Neural progenitor cell (in vitro differentiated cells): ENCODE measurements at places on chromosomes 1 and 21. TPM values are rescaled to one million over a fixed set of nuclear protein-coding genes. Genes with fewer than 3 reads are reported as not detected.

DNA sequence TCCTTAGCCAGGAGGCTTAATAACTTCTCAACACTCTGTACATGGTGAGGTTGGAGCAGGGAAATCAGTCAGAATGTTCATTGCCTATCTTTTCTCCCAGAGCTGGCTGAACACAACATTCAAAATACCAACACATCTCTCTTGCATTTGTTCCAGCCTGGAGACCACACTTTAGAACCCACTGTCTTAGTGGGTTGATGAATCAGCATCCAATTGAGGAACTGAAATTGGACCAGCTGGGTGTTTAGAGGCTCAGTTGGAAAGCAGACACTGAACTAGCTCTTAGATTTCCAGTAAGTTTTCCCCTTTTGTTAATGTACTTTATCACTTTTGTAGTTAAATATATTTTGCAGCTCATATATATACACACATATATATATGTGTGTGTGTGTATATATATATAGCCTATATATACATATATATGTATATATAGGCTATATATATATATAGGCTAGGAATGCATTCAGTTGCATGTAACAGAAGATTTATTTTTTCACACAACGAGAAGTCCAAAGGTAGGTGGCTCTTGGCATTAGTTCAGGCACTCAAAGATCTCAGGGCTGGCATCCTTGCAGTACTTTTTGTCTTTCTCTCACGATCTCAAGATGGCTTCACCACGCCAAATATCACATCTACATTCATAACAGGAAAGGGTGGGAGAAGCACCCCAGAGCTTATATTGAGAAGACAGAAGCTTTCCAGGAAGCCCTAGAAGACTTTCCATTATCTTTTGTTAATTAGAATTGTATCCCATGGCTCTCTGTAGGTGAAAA is 35.0 kb upstream of the HUNK start:
- H3K27ac ChIP-seq, result no peak overlapping the region
- H3K4me3 ChIP-seq, result no peak overlapping the region
- no peaks in the 10 kb centered on the region for H3K4me1 ChIP-seq
- H3K36me3 ChIP-seq, result no peaks in the 10 kb centered on the region

TAS1R1 gene
- total RNA-seq, result not detected in 2 replicates

- peaks cover 54% of the 10 kb centered on the region for H3K27me3 ChIP-seq
- H3K27ac ChIP-seq, result no peak overlapping the region
- H3K4me3 ChIP-seq, result no peak overlapping the region
- peaks cover 10% of the 10 kb centered on the region for H3K4me1 ChIP-seq
These were observed 54.4 kb upstream of the FAM89A start for GRCh38 chr1:231094421-231094820.

GRCh38 chr1:199854686-199855321 is 172.7 kb upstream of the NR5A2 start:
- H3K4me3 ChIP-seq, result no peak overlapping the region
- peaks cover 6% of the 10 kb centered on the region for H3K4me1 ChIP-seq
- H3K36me3 ChIP-seq, result no peaks in the 10 kb centered on the region
- no peaks in the 10 kb centered on the region for H3K27me3 ChIP-seq
- DNase-seq, result no peak
- H3K27ac ChIP-seq, result no peak overlapping the region

C1orf94 gene
- total RNA-seq, result 0.19 and 0.37 TPM in 2 replicates

GRCh38 chr1:208085655-208086515 is 158.3 kb downstream of the PLXNA2 start:
- no peaks in the 10 kb centered on the region for H3K27me3 ChIP-seq
- no peak for DNase-seq
- no peaks in the 10 kb centered on the region for H3K36me3 ChIP-seq
- peaks cover 32% of the 10 kb centered on the region for H3K4me1 ChIP-seq

GRCh38 chr21:34880401-34880800 is 168.7 kb downstream of the RUNX1 start:
- H3K4me3 ChIP-seq, result no peak overlapping the region
- no peak for DNase-seq
- no peak overlapping the region for H3K27ac ChIP-seq

DNA sequence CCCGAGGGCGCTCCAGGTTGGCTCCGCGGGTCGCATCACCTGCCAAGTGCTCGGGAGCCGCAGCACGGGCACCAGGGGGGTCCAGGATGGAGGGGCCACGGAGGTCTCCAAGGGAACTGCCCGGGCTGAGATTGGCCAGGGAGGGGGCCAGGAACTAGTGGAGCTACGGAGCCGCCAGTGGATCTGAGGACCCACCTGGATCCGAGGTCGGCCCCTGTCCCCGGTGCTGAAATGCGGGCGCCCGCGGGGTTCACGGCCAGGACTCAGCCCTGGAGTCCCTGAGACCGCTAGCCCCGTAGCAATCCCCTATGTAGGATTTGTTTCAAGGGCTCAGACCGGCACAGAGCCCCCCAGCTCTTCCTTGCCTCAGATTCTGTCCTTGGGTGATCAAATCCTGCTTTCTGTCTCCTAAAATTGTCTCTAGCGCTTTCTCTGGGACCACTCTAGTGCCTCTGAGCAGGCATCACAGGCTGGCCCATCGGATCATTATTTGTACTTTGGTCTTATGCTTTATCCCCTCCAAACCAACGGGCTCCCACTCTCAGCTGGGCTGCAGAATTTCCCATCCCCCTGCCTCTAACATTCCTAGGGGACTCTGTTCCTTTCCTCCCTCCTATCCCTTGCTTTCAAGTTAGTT is 27.3 kb downstream of the KIAA2013 start:
- no peaks in the 10 kb centered on the region for H3K36me3 ChIP-seq
- DNase-seq, result peak; percentile 70
- H3K4me3 ChIP-seq, result no peak overlapping the region
- H3K27ac ChIP-seq, result no peak overlapping the region
- peaks cover 19% of the 10 kb centered on the region for H3K27me3 ChIP-seq
- no peaks in the 10 kb centered on the region for H3K4me1 ChIP-seq

GRCh38 chr1:11875094-11875493 is 16.3 kb upstream of the NPPB start:
- no peaks in the 10 kb centered on the region for H3K27me3 ChIP-seq
- no peaks in the 10 kb centered on the region for H3K36me3 ChIP-seq
- H3K4me3 ChIP-seq, result no peak overlapping the region
- H3K4me1 ChIP-seq, result no peaks in the 10 kb centered on the region

DNA sequence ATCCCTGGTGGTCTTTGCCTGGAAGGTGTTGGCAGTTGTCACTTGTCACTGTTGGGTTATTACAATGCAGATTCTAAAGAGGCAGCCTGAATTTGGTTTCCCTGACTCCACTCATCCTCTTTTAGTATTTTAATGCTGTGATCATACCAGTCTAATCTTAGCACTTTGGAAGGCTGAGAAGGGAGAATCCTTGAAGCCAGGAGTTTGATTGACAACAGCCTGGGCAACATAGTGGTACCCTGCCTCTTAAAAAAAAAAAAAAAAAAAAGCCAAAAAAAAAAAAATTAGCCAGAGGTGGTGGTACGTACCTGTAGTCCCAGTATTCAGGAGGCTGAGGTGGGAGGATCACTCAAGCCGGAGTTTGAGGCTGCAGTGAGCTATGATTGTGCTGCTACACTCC is 7.7 kb downstream of the GIPC2 start:
- no peak overlapping the region for H3K27ac ChIP-seq
- no peaks in the 10 kb centered on the region for H3K4me1 ChIP-seq
- H3K36me3 ChIP-seq, result no peaks in the 10 kb centered on the region
- no peak for DNase-seq
- no peak overlapping the region for H3K4me3 ChIP-seq
- H3K27me3 ChIP-seq, result peaks cover 4% of the 10 kb centered on the region

DNA sequence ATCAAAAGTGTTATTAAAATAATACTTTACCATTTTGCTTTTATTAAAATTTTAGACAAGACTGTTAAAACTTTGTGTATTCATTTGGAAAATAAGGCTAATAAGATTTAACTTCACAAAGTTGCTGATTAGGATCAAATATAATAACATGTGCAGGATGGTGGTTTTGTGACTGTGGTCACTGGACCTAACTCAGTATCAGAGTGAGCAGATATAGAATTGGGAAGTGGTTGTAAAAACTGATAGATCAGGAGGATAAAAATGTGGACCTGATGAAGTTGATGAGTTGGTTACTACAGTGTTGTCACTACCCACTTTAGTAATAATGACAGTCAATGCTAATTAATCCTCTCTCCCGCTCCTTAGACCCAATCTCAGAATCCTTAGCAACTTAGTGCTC is 186.4 kb downstream of the AKT3 start:
- no peaks in the 10 kb centered on the region for H3K36me3 ChIP-seq
- no peak overlapping the region for H3K27ac ChIP-seq
- no peak overlapping the region for H3K4me3 ChIP-seq
- peaks cover 9% of the 10 kb centered on the region for H3K4me1 ChIP-seq
- DNase-seq, result no peak
- H3K27me3 ChIP-seq, result no peaks in the 10 kb centered on the region

DNA sequence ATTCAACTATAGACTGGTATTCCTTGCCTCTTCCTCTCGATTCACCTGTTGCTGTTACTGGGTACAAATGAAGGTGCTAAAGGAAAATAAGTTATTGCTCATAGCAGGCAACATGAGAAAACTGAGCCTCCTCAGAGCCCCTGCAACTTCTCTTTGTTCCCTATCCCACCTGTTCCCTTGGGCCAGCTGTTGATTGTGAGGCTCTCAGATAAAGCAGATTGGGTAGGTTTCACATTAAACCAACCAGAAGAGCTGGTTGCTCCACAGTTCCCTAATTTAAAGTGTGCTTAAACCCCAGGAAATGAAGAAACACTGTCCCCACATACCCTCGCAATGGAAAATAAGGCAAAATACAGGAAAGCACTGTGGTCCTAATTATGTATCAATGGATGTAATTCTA is 4.8 kb downstream of the DEDD start:
- H3K27me3 ChIP-seq, result no peaks in the 10 kb centered on the region
- no peak for DNase-seq
- peaks cover 20% of the 10 kb centered on the region for H3K4me1 ChIP-seq
- H3K4me3 ChIP-seq, result no peak overlapping the region
- no peak overlapping the region for H3K27ac ChIP-seq
- H3K36me3 ChIP-seq, result no peaks in the 10 kb centered on the region

ILF2 gene
- total RNA-seq, result 474 and 475 TPM in 2 replicates

SPRR4 gene
- not detected in 2 replicates for total RNA-seq

TMEM35B gene
- total RNA-seq, result 17.7 and 28.8 TPM in 2 replicates

GRCh38 chr1:156113282-156113950 is 1.1 kb upstream of the LMNA start:
- peak; percentile 26 for DNase-seq
- H3K36me3 ChIP-seq, result no peaks in the 10 kb centered on the region
- no peak overlapping the region for H3K4me3 ChIP-seq
- H3K27me3 ChIP-seq, result peaks cover 19% of the 10 kb centered on the region
- H3K27ac ChIP-seq, result no peak overlapping the region

DNA sequence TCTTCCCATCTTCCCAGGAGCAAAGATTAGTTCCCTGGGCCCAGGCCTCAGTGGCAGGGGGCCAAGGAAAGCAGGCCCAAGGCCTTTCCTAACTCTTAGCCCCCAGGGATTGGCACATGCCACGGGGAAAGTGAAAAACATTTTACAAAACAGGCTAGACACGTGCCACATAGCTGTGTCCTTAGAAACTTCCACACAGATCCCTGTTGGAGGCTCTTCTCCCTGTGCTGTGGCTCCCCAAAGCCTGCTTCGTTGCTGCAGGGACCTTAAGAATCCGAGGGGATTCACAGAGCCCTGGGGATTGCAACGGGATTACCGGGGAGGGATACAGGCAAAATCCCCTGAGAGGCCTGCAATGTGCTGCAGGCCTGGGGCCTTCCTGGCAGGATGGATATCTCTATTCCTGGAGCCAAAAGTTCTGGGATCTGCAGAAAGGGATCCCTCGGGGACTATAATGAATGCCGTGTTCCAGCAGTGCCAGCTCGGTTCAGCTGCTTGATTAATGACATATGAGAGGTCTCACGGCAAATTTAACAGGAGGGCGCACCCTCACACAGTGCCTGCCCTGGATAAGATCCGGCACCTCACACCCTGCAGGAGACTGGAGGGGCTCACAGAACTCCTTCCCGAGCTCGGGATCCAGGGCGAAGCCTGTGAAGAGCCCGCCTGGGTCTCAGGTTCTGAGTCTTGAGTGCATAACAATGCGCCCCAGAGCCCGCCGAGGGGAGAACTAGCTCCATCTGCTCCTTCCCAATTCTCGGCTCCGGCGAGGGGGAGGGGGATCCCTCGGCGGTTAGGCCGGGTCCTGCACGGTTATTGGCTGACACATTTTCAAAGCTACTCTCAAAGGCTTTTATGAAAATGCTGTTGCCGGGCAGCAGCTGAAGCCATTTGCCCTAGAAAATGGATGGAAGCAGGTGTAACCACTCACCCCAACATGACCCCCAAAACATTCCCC is 15.3 kb upstream of the RGS8 start:
- H3K4me3 ChIP-seq, result no peak overlapping the region
- H3K36me3 ChIP-seq, result no peaks in the 10 kb centered on the region

SLFNL1 gene
- 0.19 TPM in 1 of 2 replicates, not detected in the other for total RNA-seq

- H3K27ac ChIP-seq, result no peak overlapping the region
- no peaks in the 10 kb centered on the region for H3K4me1 ChIP-seq
These were observed 18.3 kb upstream of the CAPN8 start for GRCh38 chr1:223683586-223684487.

TNFRSF9 gene
- not detected in 2 replicates for total RNA-seq

ZNF593OS gene
- 0.67 and 2.1 TPM in 2 replicates for total RNA-seq

SEMA4A gene
- total RNA-seq, result 0.69 and 1.8 TPM in 2 replicates

GRCh38 chr1:199878823-199879222 is 148.7 kb upstream of the NR5A2 start:
- no peaks in the 10 kb centered on the region for H3K27me3 ChIP-seq
- DNase-seq, result no peak
- no peak overlapping the region for H3K4me3 ChIP-seq
- H3K36me3 ChIP-seq, result no peaks in the 10 kb centered on the region

- H3K27me3 ChIP-seq, result no peaks in the 10 kb centered on the region
- no peaks in the 10 kb centered on the region for H3K4me1 ChIP-seq
These were observed 55.4 kb upstream of the GREM2 start for GRCh38 chr1:240667351-240667750.

DNA sequence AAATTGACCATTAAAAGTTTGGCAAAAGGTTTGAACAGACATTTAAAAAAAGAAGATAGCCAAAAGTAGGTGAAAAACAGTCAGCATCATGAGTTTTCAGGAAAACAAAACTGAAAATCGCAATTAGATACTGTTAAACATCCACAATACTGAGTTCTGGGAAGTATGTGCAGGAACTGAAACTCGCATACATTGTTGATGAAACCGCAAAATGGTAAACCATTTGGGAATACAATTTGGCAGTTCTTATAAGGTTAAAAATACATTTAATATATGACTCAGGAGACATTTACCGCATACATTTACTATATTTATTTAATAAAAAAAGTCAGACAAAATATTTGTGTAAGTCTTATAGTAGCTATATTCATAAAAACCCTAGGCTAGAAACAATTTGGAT is 393.2 kb downstream of the COL11A1 start:
- DNase-seq, result no peak
- H3K27me3 ChIP-seq, result no peaks in the 10 kb centered on the region

- no peak overlapping the region for H3K4me3 ChIP-seq
- no peaks in the 10 kb centered on the region for H3K27me3 ChIP-seq
- H3K27ac ChIP-seq, result no peak overlapping the region
- no peak for DNase-seq
- H3K36me3 ChIP-seq, result no peaks in the 10 kb centered on the region
- no peaks in the 10 kb centered on the region for H3K4me1 ChIP-seq
These were observed 621.5 kb upstream of the ADGRL2 start for GRCh38 chr1:81179242-81179641.
